ENCODE measurements at places on chromosomes 2 and 18.
A peak's percentile ranks its signal among the peaks of the same experiment; 100 is the strongest.

GRCh38 chr18:36905571-36905970 lies 76.6 kb downstream of the KIAA1328 start:
- peak; percentile 5 for DNase-seq

- no peak for DNase-seq
These were observed 174.5 kb upstream of the PKDCC start for GRCh38 chr2:41873102-41874031.

DNA sequence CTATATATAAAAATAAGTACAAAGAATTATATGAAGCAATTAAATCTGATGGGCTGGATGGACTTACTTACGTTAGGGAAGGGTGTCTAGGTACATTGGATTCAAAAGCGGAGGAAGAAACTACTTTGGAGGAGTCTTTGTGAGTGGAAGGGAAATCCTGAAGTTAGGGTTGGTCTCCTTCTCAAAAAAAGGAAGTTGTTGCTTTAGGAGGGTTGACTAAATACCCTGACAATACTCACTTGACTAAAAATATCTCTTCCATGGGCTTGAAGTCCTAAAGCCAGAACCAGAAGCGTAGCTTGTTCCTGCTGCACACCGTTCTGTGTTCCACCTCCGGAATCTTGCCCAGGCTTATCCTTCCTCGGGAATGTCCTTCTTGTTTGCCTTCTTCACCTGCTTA lies 143.3 kb upstream of the ZEB2 start:
- DNase-seq, result no peak

GRCh38 chr2:174745142-174745541 lies 19.1 kb downstream of the CHRNA1 start:
- no peak for DNase-seq

DNA sequence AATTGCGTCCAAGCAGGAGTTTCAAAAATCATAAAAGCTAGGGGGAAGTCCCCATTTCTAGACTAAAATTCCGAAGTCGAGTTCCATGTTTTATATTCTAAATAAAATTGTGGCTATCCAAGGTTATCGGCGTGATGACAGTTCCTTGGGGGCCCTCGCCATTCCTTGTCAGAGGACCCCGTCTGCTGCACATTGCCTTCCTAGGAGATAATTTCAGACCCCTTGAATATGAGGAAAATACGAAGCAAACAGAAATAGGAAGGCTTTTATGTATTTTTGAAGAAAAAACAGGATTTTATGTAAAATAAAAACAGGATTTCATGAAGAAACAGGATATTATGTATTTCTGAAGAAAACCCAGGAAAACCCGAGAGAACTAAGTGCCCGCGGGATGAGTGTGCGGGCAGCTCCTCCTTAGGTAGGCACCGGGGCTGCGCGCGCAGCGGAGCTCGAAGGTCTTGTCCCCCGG lies 465 bp upstream of the PLEKHA3 start:
- no peak for DNase-seq
